ENCODE measurements at places on chromosomes 2 and 18. TPM values are rescaled to one million over a fixed set of nuclear protein-coding genes. Genes with fewer than 3 reads are reported as not detected.

GRCh38 chr18:48040457-48041110 lies 110.1 kb upstream of the SMAD2 start:
- no peak for DNase-seq

GRCh38 chr2:64819361-64819760 lies 165.6 kb upstream of the SERTAD2 start:
- no peak for DNase-seq

DNA sequence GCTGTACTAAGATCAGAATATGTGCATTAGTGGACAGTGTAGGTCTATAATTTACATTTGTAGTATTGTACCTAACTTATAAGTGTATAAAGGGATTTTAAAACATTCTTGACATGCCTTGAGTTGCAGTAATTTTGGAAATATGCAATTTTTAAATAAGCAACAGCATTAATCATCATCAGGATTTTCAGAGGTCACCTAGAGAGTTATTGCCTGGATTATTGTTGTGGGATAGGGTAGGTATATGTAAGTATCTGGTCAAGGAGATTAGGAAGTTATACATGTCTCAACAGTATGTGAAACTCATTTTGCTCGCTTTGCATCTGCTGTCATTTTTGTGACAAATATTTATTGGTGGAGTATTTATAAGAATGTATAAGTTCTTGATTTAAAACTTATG lies 184.2 kb downstream of the WDR7 start:
- DNase-seq: no peak

DNA sequence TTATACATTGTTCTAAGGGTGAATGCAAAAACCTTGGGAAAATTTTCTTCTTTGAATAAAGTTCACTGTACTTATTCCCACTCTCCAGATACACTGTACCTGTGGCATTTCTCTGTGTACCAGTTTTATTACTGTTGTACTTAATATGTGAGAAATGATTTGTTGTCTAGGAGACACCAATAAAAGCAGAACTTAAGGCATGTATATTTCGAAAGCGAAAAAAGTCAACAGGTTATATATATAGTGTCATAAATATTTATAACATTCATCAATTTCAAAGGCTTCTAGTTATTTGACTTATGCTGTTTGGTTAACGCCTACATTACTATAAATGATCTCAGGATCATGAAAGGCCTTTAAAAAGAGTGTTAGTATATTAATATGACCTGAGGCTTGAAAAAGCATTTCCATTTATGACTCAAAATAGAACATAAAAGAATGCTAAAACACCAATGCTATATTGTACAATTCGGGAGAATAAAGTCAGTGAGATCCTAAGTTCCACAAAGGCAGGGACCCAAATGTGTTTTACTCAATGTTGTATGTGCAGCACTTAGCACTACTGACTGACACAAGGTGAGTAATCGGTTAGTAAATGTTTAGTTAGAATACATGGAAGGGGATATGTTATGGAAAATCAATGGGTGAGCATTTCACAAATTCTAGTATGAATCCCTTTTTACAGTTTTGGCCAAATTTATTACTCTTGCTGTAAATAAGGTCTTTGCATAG lies 32.2 kb upstream of the HNRNPA3 start:
- no peak for DNase-seq

DNA sequence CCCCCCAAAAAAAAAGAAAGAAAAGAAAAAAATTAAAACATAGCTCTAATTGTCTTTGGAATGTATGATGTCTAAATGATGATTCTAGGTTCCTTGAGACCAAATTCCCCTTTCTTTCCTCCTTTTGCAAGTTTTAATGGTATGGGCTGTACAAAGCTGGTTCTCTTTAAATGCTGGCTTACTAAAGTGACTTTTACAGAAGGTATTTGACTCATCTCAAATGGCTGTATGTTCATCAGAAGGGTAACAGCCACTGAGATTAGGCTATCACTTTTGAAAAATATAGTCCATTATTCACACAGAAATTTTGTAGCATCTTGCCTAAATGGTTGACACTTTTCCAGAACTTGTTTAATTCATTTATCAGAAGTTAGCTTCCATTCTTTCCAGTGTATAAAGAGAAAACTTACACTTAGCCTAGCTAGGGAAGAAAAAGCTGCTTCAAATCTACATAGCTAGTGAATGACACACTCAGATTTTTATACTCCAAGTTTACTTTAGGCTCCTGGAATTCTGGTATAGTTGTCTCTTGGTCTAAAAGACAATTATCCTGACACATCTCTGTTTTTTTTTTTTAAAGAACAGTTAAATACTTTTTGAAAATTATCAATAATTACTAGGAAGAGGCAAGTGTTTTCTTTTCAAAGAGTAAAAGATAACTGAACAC lies 622.6 kb downstream of the LRP1B start:
- DNase-seq: no peak

DNA sequence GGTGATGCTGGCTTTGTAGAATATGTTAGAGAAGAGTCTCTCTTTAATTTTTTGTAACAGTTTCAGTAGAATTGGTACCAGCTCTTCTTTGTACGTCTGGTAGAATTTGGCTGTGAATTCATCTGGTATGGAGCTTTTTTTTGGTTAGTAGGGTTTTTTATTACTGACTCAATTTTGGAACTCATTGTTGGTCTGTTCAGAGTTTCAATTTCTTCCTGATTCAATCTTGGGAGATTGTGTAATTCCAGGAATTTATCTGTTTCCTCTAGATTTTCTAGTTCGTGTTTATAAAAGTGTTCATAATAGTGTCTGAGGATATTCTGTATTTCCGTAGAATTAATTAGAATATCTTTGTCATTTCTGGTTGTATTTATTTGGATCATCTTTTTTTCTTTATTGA lies 943.5 kb downstream of the TRIB2 start:
- no peak for DNase-seq

- DNase-seq: no peak
These were observed 27.3 kb upstream of the EPC2 start for GRCh38 chr2:148617219-148617618.

DNA sequence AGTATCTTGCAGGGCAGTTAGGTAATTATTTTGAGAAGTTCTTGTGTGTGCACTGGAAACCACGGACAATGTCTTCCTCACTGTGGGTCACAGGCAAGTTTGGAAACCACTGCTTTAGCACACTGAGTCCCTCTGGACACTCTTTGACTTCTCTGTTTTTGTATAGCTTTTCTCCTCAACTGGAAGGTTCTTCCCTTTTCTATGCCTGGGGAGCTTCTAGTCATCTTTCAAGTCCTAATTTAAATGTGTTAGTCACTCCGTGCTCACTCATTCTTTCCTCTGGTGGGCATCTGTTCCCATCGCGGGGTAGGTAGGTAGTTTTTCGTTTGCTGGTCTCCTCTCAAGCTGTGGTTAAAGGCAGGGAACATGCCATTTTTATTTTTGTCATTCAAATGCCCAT lies 32.1 kb downstream of the E2F6 start:
- DNase-seq: no peak

GRCh38 chr2:63763391-63763941 lies 78.2 kb upstream of the UGP2 start:
- no peak for DNase-seq

DNA sequence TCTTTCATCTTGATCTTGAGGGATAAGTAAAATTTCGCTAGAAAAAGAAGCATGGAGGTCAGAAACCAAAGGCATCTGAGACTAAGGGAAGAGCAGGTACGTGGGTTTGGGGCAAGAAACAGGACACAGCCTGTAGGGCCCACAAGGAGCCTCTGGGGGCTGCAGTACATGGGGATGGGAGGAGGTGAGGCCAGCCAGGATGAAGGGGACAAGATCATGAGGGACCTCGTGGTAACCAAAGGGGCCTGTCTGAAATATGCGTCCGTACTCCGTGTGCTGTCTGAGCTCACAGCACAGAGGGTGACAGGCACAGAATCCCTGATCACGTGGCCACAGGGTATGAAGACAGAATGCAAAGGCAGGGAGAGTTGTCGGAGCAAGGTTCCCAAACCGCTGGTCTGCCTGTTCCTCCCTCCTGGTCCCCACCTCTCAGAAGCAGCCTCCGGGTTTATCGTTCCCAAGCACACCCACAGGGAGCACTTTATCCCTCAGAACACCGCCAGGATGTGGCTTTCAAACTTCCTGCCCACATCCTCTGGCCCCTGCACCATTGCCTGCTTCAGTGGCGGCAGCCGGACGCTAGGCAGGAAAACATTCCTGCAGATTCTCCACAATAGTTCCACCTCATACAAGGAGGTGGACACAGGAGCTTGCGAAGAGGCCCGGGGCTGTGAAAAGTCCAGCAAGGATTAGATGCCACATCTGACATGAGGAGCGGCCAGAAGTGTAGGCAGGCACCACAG lies 12.0 kb downstream of the TMEM163 start:
- no peak for DNase-seq

- no peak for DNase-seq
These were observed 60.9 kb upstream of the SIX2 start for GRCh38 chr2:45070113-45070652.

The FAP gene
- not detected for total RNA-seq

The TFCP2L1 gene
- 3.7 TPM for total RNA-seq

The MYO7B gene
- total RNA-seq: 0.02 TPM

The LONRF2 gene
- total RNA-seq: 0.33 TPM

The COL5A2 gene
- 16.0 TPM for total RNA-seq

Data from WTC11 (cell line).